ENCODE measurements at places on chromosomes 16 and 17. TPM values are rescaled to one million over a fixed set of nuclear protein-coding genes. Genes with fewer than 3 reads are reported as not detected.

DNA sequence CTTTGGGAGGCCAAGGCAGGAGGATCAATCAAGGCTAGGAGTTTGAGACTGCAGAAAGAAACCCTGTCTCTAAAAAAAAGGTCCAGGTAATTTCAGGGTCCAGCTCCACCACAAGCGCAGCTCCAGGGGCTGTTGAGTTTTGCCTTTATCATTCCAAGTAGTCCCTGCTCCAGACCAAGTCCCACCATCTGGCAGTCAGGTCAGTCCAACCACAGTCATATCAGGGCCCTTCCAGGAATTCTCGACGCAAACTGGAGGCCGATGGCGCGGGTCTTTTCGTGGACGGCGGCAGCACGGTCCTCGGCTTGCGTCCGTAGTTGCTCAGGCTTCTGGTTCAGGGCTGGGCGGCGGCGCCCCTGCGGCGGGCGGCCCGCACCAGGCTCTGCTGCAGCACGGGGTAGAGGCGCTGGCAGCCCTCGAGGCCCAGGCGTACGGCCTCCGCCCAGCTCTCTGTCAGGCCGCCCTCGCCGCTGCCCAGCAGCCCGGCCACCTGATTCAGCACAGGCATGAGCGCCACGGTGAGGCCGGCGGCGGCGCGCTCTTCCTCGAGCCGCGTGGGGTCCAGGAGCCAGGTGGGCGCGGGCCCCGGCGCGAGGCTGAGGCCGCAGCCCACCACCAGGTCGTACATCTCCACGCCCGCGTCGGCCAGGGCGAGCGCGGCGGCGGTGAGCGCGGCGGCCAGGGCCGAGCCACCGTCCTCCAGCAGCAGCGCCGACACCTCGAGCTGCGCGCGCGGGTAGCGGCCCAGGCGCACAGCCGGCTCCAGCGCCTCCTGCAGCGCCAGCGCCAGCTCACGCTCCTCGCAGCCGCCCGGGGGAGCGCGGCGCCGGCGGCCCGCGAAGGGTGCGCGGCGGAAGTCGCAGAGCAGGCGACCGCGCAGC, 752 bp downstream of the EXOSC6 start:
- DNase-seq: peak; percentile 16

DNA sequence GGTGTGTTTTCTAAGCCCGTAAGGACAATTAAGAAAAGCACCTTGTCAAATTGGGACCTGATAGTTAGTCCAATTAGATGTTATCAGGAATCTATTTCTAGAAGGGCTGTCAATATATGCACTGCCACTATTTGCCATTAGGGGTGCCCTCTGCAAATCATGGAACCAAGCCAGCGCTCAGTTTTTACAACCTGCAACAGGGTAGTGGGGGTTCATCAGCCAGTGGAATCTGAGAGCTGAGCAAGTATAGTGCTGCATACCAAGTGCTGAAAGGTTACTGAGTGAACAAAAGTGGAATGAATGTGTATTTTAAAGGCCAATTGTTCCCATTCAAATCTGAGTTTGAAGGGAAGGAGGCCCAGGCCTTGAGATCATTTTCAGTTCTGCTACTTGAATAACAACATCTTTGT, 10.4 kb downstream of the PRR11 start:
- DNase-seq: peak; percentile 72

COPZ2 gene
- 8.0 TPM for total RNA-seq

SOST gene
- not detected for total RNA-seq

GRCh38 chr16:51607201-51607651, 456.2 kb upstream of the SALL1 start:
- no peak for DNase-seq

RCVRN gene
- not detected for total RNA-seq

- DNase-seq: no peak
Observed at GRCh38 chr17:29621751-29622194, 939 bp downstream of the CORO6 start.

GRCh38 chr16:86773354-86773715, 195.0 kb downstream of the FOXL1 start:
- DNase-seq: no peak

GRCh38 chr17:57687642-57688041, 57.5 kb downstream of the CCDC182 start:
- no peak for DNase-seq

DNA sequence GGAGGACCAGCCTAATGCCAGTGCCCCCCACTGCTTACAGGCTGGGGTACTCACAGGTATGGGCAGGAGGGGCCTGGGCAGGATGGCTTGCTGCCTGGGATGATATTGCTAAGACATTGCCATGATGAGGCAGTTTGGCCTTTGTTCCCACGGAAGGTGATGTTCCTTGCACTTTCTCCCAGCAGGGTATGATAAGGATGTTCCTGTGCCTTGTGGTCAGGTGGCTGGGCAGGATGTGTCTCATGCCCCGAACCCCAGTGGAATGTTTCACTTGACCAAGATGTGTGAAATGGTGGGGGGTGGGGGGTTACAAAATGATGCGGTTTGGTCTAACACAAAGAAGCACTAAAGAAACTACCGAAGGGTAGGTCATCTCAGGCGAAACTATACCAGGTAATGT, 337.8 kb upstream of the ZFHX3 start:
- DNase-seq: no peak

DNA sequence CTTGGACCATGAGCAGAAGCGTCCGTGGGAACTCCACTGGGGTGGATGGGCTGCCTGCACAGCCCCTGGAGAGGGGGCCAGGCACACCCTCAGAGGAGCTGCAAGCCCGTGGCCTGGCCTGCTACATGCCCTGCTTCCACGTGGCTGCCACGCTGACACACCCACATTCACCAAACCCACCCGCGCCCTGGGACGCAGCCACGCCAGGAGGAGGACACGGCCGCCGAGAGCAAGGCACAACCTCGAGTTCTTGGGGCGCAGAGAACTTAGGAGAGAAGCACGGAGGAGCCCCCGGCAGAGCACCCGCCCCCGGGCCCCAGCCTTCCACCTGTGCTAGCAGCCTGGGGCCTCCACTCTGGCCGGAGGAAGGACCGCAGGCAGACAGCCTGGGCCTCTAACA, 18.8 kb downstream of the CASKIN1 start:
- DNase-seq: no peak

ZSCAN10 gene
- total RNA-seq: not detected

- no peak for DNase-seq
Observed at GRCh38 chr17:81398832-81399411, 3.7 kb downstream of the BAHCC1 start.

- peak; percentile 94 for DNase-seq
Observed at GRCh38 chr17:2406903-2407790, 6.3 kb upstream of the MNT start.

DNA sequence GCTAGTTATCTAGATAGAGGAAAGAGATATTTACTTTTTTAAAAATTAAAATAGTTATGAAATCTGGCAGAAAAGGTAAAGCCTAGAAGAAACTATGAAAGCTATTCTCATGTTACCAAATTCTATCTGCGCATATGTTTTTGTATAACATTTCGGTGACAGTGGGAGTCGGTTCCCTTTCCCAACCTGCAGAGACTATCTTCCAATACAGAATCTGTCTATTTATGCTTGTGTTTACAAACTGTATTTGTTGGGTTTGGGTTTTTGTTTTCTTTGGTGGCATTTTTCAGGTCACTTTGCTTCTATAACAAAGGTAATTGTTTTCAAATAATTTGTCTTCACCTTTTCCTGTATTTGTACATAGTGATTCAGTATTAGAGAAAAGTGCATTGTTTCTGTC, 69.8 kb downstream of the YPEL2 start:
- no peak for DNase-seq

GRCh38 chr16:11218604-11218962, 37.4 kb downstream of the SOCS1 start:
- DNase-seq: no peak

DNA sequence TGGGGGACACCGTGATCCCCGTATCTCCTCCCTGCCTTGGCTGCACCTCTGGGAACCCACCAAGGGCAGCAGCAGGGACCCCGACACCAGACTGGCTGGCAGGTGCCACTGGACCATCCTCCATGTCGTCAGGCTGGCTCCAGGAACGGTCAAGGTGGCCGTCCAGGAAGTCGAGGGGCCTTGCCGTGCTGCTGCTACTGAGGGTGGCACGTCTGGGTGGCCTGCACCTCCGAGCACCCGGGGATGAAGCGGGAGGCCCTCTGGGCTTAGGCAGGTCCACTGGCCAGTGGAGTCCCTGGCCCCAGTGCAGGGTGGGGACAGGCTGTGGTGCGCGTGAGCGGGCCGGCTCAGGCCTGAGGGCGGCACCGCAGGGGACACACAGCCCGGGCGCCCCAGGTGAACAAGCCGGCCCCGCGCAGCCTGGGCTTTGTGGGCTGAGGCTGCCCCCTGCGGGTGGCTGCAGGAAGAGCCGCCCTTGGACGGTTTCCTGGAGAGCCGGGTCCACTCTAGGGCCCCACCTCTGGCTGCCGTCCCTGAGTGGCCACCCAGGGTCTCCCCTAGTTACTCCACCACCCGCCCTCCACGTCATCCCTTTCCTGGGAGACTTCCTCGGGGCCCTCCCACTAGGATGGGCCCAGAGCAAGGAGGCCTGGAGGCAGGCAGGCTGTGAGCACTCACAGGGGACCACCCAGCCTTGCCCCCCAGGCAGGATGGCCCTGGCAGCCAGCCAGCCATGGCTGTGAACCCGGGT, 42.8 kb upstream of the ZC3H18 start:
- peak; percentile 11 for DNase-seq

GRCh38 chr17:78561166-78561565, 16.0 kb downstream of the DNAH17 start:
- no peak for DNase-seq

- DNase-seq: no peak
Observed at GRCh38 chr17:80374732-80375585, 40.0 kb upstream of the ENDOV start.

KRT23 gene
- total RNA-seq: 1.2 TPM

All from renal cortical epithelial cell (primary cell).